AG09309 (cell line): ENCODE measurements at places on chromosomes 6 and 20.

GRCh38 chr6:69722683-69723082 is 74.1 kb downstream of the LMBRD1 start:
- no peak for DNase-seq

GRCh38 chr6:28258877-28259777 is at the start of gene NKAPL:
NKAPL (plus strand) TSS chr6:28259297; CDS start chr6:28259372, 75 bp downstream.
- no peak for DNase-seq

- no peak for DNase-seq
Measured at GRCh38 chr20:44967207-44967807, 995 bp downstream of the STK4 start.

DNA sequence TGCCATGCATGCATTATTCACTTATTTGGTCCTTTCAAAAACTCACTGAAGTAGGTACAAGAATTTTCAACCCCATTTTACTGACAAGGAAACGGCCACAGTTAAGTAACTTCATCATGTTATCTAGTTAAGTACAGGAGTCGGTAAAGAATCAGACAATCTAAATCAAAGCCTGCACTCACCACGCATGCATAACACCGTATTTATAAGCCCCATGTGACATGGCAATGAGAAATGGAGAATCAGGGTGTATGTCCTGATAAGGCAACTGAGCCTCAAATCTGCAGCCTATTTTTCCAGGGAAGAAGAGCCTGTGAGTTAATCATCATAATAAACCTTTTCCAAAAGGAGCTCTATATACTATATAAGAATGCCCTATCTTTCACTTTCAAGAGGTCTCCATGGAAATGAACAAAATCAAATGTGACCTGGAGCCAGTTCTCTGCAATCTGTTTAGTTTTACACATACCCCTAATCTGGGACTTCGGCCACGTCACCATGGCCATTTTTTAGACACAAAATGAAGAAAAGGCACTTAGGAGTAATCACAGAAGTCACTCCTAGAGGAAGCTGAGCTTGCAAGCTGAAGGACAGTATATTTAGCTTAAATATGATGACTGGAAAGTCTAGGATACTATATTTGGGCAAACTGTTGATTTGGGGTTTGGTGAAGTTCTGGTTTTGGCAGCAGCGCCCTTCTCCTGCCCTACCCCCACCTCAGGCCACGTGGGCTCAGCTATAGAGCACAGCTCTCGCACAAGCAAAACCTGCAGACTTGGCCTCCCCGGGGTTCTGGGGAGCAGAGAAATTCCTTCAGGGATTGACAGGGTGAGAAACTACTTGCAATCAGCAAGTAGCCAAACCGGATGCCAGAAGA is 19.2 kb downstream of the TRAM2 start:
- DNase-seq = no peak

GRCh38 chr20:62758226-62758912 is 37.9 kb upstream of the MRGBP start:
- DNase-seq = no peak

GRCh38 chr20:41607791-41608190 is 10.4 kb downstream of the CHD6 start:
- no peak for DNase-seq

- no peak for DNase-seq
Measured at GRCh38 chr6:68196645-68197044, 438.4 kb upstream of the ADGRB3 start.

GRCh38 chr6:89951574-89952104 is 57.4 kb downstream of the GJA10 start:
- DNase-seq = no peak

DNA sequence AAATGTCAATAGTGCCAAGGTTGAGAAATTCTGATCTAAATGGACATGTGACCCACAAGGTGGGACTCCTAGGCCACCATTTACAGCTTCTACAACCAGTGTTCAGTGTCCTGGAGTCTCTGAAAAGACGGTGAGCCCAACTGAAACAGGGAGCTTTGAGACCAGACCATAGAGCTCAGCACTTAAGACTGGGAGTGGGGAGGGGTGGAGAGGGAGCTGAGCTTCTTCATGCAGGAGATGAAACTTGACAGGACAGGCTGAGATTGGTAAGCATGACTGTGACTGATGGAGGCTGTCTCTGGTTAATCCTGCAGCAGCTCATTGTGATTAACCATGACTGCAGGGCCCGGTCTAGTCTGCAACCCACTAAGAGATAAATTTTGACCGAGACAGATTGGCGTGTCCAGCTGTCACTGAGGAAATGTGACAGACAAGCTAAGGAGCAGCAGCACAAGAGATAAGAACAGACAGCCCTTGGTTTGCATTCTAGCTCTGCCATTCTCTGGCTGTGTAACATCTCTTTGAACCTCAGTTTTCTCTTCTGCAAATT is 1.4 kb upstream of the AAR2 start:
- no peak for DNase-seq

GRCh38 chr6:112343390-112343789 is 3.7 kb upstream of the RFPL4B start:
- DNase-seq = no peak

- DNase-seq = no peak
Measured at GRCh38 chr20:61728786-61729770, 336.6 kb downstream of the TAF4 start.

- DNase-seq = no peak
Measured at GRCh38 chr6:35765739-35766138, 10.7 kb upstream of the CLPSL2 start.

- DNase-seq = no peak
Measured at GRCh38 chr20:45484676-45485075, 15.1 kb downstream of the WFDC2 start.

- DNase-seq = no peak
Measured at GRCh38 chr6:119215309-119215708, 134.3 kb downstream of the MAN1A1 start.

- no peak for DNase-seq
Measured at GRCh38 chr6:29769336-29769735, 46.1 kb downstream of the HLA-F start.

DNA sequence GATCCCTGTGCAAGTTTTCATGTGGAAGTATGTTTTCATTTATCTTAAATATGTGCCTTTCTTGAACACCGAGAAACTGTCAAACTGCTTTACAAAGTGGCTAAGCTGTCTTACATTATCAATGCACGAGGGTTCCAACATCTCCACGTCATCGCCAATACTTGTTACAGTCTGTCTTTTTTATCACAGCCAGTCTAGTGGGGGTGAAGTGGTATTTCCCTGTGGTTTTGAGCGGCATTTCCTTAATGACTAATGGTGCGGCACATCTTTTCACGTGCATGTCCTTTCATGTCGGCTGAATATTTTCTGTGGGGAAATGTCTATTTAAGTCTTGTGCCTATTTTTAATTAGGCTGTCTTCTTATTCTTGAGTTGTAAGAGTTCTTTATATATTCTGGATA is 280.4 kb downstream of the FOXC1 start:
- no peak for DNase-seq

GRCh38 chr20:8152183-8152582 is 20.1 kb downstream of the PLCB1 start:
- DNase-seq = peak; percentile 8

- no peak for DNase-seq
Measured at GRCh38 chr6:112300896-112301295, 46.2 kb upstream of the RFPL4B start.

GRCh38 chr20:45813006-45813340 is 529 bp downstream of the UBE2C start:
- no peak for DNase-seq

DNA sequence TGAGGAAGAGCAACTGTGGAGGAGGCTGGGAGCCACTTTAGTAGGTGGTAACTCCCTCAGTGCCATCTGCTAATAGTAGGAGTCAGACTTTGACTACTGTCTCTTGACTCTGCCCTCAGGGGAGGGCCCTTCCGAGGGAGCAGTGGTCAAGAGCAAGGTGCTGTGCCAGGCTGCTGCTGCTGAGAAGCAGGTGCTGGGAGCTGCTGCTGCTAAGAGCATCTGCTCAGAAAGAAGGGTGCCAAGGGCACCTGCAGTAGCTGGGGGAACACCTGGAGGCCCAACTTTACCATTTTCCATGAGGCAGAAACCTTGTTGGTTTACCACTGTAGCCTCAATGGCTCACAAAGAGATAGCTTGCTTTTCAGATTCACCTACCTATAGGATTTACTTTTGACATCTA is 18.5 kb downstream of the GGTLC1 start:
- DNase-seq = no peak

- no peak for DNase-seq
Measured at GRCh38 chr20:53916173-53916512, 154.3 kb downstream of the BCAS1 start.

DNA sequence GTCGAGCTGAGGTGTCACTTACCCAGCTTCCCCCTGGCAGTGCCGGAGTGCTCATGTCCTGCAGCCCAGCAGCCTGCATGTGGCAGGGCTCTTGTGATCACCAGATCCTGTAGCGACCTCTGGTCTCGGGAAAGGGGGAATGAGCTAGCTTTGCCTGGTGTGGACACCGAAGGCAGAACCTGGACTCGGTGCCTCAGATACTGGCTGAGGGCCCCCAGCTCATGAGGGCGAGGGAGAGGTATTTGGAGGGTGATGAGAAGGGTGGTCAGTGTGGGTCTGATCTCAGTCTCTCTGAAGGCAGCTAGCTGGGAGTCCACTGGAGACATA is 26.3 kb downstream of the SUN5 start:
- no peak for DNase-seq

- no peak for DNase-seq
Measured at GRCh38 chr6:7542065-7542873, 798 bp downstream of the DSP start.

DNA sequence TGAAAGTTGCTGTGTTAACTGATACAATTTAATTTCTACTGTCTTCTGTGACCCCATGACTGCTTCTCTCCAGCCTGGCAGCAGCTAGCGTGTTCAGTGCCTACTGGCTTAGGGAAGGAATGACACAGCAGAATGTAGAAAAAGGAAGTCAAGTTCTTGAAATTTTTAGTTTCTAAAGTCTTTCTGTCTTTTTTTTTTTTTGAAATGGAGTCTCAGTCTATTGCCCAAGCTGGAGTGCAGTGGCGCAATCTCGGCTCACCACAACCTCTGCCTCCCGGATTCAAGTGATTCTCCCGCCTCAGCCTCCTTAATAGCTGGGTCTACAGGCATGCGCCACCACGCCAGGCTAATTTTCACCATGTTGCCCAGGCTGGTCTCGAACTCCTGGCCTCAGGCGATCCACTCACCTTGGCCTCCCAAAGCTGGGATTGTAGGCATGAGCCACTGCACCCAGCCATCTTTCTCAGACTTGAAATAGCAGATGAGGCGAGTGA is 39.3 kb downstream of the PCNA start:
- DNase-seq = peak; percentile 71

DNA sequence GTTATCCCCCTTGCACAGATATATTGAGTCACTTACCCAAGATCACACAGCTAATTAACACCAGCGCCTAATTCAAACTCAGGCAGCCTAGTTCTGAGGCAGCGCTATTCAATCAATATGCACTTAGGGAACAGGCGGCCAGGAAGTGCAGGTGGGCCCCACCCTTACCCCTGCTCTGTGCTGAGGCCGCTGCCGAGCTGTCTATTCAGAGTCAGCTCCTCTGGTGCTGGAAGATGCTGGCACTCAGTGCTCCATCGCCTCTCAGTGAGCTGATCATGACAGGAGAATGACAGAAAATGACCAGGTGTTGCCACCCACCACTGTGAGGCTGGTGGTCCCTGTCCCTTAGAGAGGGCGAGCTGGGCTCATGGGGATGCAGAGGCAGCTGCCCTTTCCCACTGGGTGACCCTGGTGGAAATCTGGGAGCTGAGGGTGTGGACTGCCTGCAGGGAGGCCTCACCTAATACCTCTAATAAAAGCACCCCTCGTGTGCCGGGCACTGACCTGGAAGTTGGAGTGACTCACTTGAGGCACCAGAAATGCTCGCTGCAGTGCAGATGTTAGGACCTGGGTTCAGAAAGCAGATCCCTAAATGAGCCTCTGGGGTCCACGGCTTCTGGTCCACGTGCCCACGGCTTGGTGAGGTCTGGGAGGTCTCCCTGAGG is 42.5 kb upstream of the CD93 start:
- no peak for DNase-seq

- DNase-seq = no peak
Measured at GRCh38 chr6:18497006-18497405, 109.9 kb downstream of the RNF144B start.

GRCh38 chr6:136508725-136509392 is 41.4 kb downstream of the MAP7 start:
- no peak for DNase-seq

- peak; percentile 64 for DNase-seq
Measured at GRCh38 chr6:11496152-11497060, 41.1 kb upstream of the TMEM170B start.

DNA sequence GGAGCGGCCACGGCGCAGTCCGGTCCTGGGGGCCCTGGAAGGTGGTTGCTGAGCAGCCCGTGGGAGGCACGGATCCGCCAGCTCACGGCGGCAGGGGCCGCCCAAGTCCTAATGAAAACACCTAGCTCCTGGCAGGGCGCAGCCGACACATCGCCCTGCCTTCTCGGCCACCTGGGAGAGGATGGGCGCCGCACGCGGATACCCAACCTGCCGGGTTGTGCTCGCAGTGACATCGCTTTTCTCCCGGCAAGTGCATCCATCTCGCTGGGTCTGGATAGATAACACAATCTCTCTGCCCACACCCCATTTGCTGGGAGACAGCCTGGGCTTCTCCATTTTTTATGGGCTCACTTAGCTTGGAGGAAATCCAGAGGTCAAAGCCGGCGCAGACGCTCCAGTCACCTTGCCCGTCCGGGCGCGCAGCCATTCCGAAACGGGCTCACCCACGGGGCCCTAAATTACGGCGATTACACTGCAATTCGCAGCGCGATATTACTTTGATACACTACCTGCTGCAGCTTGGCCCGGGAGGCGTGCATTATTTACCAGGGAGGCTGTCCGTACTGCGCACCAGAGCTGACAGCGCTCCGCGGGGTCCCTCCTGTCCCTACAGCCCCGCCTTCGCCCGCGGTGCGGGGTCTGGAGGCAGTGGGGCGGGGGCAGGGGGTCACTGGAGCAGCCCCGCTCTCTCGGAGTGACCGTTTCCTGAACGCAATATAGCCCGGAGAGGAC is 36.2 kb upstream of the CCDC167 start:
- DNase-seq = no peak

- DNase-seq = no peak
Measured at GRCh38 chr6:32406857-32407256, at the start of gene BTNL2. BTNL2 (minus strand) TSS chr6:32407181; CDS start chr6:32407123, 58 bp downstream.
